ENCODE measurements at places on chromosomes 13 and 19.

DNA sequence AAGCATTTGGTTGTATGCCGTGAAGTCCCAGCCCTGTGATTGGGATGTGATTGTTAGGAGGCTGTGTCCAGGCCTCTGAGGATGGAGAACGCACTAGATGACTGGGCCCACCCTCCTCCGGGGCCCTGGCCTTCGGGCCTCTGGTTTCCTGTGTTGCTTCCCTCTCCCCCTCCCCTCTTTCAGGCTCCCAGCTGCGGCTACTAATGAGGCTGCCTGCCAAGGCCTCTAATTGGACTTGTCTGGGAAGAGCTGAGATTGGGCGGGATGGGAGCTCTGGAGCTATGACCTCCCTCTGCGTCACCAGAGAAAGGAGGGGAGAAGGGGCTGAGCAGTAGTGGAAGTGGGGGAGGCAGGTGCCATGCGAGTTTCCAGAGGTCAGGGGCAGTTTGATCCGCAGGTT is 9.9 kb downstream of the PTH2 start:
- no peak for DNase-seq

- DNase-seq, result no peak
Measured at GRCh38 chr13:26621731-26622401, 64.4 kb downstream of the WASF3 start.

GRCh38 chr19:48623556-48624066 is 4.3 kb downstream of the SPHK2 start:
- no peak for DNase-seq

DNA sequence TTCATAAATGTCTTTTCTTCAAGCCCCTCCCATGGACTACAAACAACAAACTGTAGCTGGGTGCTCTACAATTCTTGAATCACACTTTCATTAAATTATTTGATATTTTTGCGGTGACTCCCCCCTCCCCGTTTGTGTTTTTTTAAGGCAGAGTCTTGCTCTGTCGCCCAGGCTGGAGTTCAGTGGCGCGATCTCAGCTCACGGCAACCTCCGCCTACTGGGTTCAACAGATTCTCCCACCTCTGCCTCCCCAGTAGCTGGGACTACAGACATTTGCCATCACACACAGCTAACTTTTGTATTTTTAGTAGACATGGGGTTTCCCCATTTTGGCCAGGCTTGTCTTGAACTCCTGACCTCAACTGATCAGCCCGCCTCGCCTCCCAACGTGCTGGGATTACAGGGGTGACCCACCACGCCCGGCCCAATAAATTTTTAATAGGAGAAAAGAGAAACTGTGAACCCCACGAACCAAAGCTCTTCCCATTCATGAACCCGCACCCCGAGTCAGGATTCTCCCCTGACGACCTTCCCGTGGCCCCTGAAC is 703 bp downstream of the ZNF506 start:
- DNase-seq, result no peak

- no peak for DNase-seq
Measured at GRCh38 chr19:46133101-46133627, 8.7 kb upstream of the IGFL3 start.

DNA sequence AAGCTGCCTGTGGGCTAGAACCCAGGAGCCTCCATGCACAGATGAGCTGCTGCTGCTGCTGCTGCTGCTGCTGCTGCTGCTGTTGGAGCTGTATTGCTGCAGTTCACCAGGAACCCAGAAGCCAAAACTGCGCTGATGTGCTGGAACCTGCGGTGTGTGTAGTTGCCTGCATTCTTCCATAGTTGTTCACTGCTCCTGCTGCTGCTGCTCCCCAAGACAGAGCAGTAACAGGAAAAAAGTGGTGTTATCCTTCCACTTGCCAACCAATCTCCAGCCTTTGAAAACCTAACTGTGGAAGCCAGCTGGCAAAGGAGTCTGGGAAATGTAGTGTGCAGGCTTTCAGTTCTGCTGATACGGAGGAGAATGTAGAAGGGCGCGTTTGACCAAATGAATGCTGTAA is 37.9 kb downstream of the ARHGAP35 start:
- no peak for DNase-seq

GRCh38 chr19:49653466-49653806 is 11.4 kb downstream of the SCAF1 start:
- DNase-seq, result no peak

DNA sequence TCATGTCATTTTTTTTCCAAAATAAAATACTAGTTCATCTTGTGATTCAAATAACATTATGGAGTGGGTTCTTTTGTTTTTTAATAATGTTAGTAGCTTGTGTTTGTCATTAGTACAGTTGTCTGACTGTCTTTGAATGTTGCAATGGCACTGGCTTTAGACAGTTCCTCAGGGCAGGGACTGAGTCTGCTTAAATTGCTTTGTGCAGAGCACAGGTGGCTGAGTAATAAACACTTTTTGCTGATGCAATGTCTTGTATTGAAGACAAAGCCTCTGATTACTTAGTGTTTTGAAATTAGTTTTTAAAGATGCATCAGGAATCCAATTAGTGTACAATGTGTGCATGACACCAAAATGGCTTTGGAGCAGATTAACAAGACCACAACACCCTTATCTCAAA is 88.7 kb upstream of the PCDH9 start:
- DNase-seq, result no peak

- DNase-seq, result no peak
Measured at GRCh38 chr13:35526577-35526976, 50.1 kb upstream of the MAB21L1 start.

DNA sequence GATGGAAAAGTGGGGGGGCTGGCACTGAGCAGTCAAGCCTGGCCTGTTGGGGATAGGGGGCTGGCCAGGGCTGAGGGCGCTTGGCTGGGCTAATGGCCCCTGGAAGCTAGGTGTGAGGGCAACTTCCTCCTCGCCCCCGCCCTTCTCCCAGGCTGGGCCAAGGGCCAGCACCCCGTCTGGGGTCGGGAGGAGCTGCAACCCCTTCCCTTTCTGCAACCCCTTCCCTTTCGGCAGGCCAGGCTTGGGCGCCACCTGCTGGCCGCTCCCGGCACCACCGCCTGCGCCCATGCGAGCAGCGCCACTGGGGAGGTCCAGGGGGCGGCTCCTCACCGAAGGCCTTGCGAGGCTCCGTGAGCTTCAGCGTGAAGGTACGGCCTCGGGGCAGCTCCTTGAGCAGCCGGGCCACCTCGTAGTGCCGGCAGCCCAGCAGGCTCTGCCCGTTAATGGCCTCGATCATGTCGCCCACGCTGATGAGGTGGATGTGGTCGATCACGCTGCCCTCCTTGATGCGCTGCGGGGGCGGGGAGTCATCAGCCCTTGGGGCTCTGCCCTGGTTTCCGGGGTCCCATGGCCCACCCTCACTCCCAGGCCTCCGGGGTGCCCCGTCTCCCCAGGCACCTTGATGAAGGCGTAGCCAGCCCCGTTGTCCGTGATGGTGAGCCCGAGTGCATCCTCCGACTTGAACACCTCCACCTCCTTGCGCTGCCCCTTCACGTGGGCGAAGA is 5.0 kb upstream of the PTGER1 start:
- peak; percentile 69 for DNase-seq

- DNase-seq, result no peak
Measured at GRCh38 chr13:113405481-113406300, 41.8 kb upstream of the GRTP1 start.

DNA sequence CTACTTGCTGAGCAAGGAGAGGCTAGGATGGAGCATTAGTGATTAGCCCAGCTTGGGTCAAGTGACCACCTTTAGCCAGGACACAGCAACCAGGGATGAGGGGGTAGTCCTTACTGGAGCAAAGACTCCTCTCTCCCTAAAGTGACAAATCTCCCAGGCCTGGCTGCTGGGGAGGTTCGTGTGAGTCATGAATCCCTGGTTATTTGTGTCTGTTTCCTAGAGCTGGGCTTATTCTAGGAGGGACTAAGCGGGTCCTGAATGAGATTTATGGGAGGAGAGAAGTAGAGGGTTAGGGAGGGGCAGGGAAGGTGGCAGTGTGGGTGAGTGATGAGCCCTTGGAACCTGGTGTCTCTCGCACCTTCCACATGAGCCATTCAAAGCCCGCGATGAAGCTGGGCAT is 487.3 kb downstream of the TSHZ3 start:
- DNase-seq, result no peak

GRCh38 chr13:26280295-26280694 is 26.4 kb downstream of the CDK8 start:
- DNase-seq, result no peak

- DNase-seq, result no peak
Measured at GRCh38 chr13:97191615-97192014, 30.5 kb upstream of the MBNL2 start.

DNA sequence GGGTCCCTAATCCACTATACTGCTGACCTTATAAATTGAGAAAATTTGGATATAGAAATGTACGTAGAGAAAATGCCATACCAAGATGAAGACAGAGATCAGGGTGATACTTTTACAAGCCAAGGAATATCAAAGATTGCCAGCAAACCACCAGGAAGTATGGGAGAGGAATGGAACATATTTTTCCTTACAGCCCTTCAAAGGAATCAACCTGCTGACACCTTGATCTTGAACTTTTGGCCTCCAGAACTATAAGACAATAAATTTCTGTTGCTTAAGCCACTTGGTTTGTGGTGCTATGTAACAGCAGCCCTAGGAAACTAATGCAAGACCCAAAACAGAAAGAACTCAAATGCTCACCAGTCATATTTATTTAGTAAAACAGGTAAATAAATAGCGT is 10.3 kb upstream of the NDFIP2 start:
- no peak for DNase-seq

DNA sequence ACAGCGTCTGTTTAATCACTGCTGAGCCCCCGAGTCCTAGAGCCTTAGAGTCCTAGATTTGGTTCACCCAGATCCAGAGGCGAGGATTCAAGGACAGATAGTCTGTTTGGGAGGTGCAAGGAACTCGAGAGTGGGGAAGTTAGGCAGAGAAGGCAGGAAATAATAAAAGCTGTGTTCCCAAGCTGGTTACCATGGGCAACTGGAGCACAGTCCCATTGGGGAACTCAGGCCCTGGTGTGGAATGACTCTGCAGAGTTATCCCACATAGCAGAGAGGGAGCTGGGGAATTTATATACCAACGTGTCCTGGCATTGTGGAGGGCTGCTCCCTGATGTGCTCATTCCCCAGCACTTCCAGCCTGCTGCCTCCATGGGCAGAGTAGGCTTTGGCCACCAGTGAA is 9.7 kb downstream of the IGSF23 start:
- no peak for DNase-seq

- no peak for DNase-seq
Measured at GRCh38 chr13:71871844-71872243, 4.8 kb upstream of the DACH1 start.

- DNase-seq, result no peak
Measured at GRCh38 chr13:89827552-89827951, 1519.9 kb upstream of the MIR17HG start.

GRCh38 chr13:90552702-90553101 is 794.8 kb upstream of the MIR17HG start:
- DNase-seq, result no peak

DNA sequence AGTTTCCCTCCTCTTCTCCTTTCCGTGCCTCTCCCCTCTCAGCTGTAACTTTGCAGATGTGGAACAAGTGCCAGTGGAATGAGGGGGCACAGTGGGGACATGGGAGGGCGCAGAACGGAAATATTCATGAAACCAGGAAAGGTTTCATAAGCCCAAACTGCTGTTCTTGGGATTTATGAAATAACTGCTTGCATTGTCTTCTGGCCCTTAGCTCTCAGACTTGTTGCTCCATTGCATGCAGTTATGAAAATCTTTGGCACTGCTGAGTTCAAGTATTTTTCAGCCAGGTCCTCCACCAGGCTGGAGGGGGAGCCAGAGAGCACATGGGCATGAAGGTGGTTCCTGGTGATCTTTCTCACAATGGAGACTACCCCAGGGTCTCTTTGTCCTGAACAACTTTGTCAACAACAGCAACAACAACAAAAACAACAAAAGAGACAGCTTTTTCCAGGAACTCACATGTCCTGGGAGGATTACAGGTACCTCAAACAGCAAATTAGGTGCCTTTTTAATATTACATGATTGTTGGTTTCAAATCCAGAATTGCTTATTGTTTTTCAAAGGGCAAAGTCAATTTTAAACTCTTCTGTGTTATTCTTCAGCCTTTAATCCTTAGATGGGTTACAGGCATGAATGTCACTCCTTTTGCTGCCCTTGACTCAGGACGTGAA is 1.5 kb downstream of the RGCC start:
- peak; percentile 66 for DNase-seq

- no peak for DNase-seq
Measured at GRCh38 chr19:48493718-48494401, 17.8 kb downstream of the LMTK3 start.

Data from activated naive CD4-positive, alpha-beta T cell (primary cell).